Breast epithelium (tissue), 4 donors: ENCODE measurements at places on chromosomes 1 and 21. TPM values are rescaled to one million over a fixed set of nuclear protein-coding genes. Genes with fewer than 3 reads are reported as not detected.

DNA sequence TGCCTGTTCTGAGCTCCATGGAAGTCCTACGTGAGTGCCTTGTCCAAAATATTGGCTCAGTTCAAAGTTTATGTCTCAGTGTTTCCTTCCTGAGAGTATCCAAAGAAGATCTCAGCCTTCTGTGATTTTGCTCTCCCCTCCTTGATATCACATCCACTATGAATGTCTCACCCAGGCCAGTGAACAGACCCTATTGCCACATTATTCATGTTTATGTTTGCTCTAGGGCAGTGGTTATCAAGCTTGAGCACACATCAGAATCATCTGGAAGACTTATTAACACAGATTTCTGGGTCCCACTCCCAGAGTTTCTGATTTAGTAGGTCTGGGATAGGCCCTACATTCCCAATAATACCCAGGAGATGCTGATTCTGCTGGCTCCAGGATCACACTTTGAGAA is 145.0 kb upstream of the FGGY start:
- no peak for DNase-seq

GRCh38 chr1:116944613-116945012 is 34.9 kb downstream of the PTGFRN start:
- no peak for DNase-seq

DNA sequence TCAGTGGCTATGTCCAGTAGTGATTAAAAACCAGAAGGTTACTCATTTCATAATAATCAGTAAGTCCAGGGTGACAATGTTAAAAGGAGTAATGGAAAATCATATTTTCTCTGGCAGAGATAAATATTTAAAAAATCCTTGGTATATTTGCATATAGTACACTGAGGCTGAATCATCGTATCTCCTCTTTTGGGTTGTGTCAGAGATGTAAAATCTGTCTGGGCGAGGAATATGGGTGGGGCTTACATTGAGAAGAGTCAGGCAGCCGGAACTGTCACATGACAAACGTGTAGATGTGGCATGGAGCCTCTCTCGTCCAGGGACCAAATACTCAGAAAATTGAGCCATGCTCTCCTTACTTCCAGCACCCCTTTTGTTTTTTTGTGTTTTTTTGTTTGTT is 120.9 kb downstream of the FMN2 start:
- DNase-seq, result no peak

Gene SHE
- total RNA-seq, result 6.3 TPM

Gene LAD1
- total RNA-seq, result 18.0 TPM

Gene SLC6A9
- total RNA-seq, result 5.1 TPM
